ENCODE measurements at places on chromosomes 2 and 18. TPM values are rescaled to one million over a fixed set of nuclear protein-coding genes. Genes with fewer than 3 reads are reported as not detected.
A peak's percentile ranks its signal among the peaks of the same experiment; 100 is the strongest.

GRCh38 chr2:62435720-62436119 is 70.3 kb downstream of the TMEM17 start:
- DNase-seq: no peak

- DNase-seq: no peak
These were observed 49.8 kb downstream of the LDLRAD4 start for GRCh38 chr18:13268158-13269012.

DNA sequence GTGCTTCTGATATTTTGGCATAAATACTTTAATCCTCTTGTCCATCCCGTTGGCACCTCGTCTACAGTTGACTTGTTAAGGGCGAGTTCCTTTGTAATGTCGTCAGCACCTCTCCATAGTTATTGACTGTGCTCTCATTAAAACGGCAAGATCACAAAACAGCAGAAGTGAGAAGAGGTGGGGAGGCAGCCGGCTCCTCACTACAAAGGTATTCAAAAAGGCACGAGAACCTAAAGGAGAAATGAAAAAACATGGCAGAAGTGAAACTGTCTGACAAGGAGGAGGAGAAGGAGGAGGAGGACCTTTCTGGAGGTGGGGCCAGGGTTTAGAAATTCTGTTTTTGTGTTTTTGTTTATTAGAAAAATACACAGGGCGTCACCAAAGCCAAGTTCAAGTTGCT is 235.6 kb downstream of the BCL11A start:
- DNase-seq: no peak

- DNase-seq: peak; percentile 75
These were observed 274.3 kb upstream of the NRP2 start for GRCh38 chr2:205407984-205408383.

DNA sequence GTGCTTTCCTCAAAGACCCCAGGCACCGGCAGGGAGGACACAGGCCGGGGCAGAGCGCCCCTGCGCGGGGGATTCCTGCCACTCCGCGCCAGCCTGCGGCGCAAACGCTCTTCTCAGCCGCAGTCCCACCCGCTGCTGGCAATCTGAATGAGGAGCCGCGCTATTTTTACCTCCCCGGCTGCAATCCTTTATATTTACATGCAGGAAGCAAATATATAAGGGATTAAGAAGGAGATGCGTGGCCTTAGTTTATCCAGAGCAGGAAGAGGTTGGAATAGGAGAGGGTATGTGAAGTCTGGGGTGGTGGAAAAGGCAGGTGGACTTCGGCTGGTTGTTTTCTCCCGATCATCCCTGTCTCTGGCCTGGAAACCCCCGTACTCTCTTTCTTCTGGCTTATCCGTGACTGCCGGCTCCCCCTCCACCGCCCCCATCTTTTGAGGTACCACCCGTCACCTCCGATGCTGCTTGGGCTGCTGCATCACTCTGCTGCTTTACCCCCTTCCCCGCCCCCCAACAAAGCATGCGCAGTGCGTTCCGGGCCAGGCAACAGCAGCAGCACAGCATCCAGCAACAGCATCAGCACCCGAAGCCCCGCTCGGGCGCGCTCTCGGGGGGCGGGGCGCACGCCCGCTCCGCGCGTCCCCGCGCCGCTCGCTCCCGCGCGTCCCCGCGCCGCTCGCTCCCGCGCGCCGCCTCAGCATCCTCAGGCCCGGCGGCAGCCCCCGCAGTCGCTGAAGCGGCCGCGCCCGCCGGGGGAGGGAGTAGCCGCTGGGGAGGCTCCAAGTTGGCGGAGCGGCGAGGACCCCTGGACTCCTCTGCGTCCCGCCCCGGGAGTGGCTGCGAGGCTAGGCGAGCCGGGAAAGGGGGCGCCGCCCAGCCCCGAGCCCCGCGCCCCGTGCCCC is at the start of gene ADAM23:
Gene ADAM23, plus strand, starts transcription at position 700 of the 902 bp plus-strand sequence. CDS start 335 bp downstream, outside the sequence.
- no peak for DNase-seq

DNA sequence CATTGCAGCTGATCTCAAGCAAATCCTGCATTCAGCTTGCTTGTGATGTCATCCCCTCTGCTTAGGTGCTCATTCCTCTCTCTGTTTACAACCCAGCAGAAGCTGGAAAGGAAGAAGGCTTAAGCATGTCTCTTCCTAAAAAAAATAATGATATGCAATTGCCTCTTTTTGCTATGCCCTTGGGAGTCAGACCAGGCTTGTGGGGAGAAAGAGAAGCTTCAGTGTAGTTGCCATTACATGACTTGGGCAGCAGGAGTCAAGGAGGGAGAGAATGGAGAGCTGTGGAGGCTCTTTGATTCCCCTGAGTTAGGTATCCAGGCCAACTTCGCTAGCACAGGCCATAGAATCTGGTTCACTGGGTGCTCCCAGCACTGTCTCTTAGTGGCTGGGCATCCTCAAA is 101.1 kb downstream of the MAPK4 start:
- no peak for DNase-seq

- no peak for DNase-seq
These were observed 133.6 kb downstream of the SOCS6 start for GRCh38 chr18:70422391-70422965.

DNA sequence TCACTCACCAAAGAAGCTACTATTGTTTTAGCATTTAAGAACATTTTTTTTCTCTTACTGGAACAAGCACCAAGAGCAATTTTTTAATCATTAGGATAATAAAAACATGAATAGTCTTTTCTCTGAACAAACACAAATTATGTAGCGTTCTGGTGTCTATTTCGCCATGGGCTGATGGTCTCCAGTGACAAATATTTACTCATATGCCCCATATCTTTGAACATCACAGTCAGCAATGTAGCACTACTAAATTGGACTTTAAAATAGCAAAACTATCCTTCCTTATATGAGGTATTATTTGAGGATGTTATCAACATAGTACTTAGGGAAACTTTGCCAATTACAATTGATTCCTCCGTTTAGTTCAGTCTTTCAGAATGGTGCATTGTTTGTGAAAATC is 1326.0 kb upstream of the ZEB2 start:
- no peak for DNase-seq

GRCh38 chr2:119160361-119160990 is 1.9 kb upstream of the C1QL2 start:
- DNase-seq: no peak

DNA sequence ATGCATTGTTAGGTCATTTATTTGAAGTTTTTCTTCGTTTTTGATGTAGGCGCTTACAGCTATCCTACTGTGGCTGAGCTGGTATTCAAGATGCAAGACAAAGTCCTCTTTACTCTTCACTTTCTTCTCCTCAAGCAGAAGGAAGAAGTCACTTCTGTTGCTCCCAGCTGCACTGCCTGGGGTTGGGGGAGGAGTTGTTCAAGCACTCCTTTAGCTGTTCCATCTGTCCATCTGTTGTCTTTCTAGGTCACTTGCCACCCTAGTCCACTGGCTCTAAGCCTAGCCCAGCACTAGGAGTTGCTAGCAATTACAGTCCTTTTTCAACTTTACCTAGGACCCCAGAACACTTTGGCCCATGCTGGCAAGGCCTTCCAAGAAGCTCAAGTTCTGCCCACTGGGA is 200.6 kb upstream of the RBMS1 start:
- no peak for DNase-seq

- peak; percentile 58 for DNase-seq
These were observed 130.7 kb downstream of the CCBE1 start for GRCh38 chr18:59566533-59566971.

DNA sequence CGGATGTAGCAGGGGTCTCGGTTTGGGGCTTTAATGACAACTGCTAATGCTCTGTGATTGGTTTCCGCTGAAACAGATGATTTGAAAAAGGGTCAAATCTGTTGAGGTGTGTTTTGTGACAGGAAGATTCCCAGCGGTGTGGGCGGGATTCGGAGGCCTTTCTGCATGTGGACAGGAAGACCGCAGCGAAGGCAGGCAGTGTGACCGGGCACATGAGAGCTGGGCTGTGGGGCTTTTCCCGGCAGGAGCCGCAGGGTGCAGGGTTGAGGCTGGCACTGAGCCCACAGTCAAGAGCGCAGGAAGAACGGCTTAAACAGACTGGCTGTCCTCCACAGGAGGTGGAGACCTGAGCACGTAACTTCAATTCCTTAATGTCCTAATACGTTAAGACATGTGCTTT is 180.0 kb upstream of the TPO start:
- DNase-seq: no peak

GRCh38 chr18:70553936-70554260 is 265.1 kb downstream of the SOCS6 start:
- DNase-seq: no peak

- DNase-seq: no peak
These were observed 108.9 kb downstream of the MEMO1 start for GRCh38 chr2:31901900-31902299.

The TANC1 gene
- polyA plus RNA-seq: 28.0 TPM

The LRRTM4 gene
- not detected for polyA plus RNA-seq

The EFEMP1 gene
- polyA plus RNA-seq: 376 TPM

The GCC2 gene
- 13.2 TPM for polyA plus RNA-seq

The KCNG3 gene
- polyA plus RNA-seq: not detected

The DSG4 gene
- not detected for polyA plus RNA-seq

The MEP1B gene
- polyA plus RNA-seq: not detected

Data from AG04450 (cell line).